Stimulated activated CD8-positive, alpha-beta memory T cell treated with anti-CD3 and anti-CD28 coated beads, Interleukin-4, amount 100 ng/mL, for 4 hours (primary cell): ENCODE measurements at places on chromosomes 13 and 19.

DNA sequence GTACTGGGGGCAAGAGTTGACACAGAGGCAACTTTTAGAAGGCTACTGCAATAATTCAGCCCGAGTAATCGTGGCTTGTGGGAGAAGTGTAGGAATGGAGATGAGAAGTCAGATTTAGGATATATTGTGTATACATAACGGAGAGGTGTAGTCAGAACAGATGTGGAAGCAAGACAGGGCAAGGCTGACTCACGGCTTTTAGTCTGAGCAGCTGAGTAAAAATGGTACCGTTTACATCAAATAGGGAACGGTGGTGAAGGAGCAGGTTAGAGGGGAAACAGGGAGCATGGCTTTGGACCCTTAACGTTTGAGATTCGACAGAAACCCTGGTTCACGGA is 796 bp upstream of the LSM14A start:
- DNase-seq, result no peak

DNA sequence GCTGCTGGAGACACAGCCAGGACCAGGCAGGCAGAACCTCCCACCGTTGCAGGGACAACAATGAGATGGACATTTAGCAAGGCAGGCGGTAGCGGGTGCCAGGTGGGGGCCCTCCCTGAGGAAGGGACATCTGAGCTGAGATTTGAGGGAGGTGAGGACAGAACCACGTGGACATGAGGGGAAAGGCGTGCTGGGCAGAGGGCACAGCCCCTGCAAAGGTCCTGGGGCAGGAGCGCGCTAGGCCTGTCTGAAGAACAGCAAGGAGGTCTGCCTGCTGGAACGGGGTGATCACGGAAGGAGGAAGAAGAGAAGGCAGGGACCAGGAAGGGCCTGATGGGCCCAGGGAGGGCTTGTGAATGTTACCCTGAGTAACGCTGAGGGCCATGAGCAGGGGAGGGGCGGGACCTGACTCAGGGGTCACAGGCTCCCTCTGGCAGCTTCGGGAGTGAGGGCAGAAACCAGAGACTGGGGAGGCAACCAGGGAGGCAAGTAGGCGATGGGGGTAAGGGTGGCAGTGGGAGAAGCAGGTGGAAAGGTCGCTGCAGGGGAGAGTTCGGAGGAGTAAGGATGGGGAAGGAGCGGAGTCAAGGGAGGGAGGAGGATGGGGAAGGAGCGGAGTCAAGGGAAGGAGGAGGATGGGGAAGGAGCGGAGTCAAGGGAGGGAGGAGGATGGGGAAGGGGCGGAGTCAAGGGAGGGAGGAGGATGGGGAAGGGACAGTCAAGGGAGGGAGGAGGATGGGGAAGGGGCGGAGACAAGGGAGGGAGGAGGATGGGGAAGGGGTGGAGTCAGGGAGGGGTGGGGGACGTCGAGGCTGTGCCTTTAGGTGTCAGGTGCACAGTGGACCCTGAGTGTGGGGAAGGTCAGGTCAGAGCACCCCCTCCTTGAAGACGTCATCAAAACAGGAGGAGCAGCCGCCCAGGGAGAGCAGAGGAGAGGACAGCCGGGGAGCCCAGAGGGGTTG is 15.7 kb upstream of the B3GNT3 start:
- no peak for DNase-seq

GRCh38 chr13:42063105-42063504 is 14.7 kb downstream of the DGKH start:
- no peak for DNase-seq

DNA sequence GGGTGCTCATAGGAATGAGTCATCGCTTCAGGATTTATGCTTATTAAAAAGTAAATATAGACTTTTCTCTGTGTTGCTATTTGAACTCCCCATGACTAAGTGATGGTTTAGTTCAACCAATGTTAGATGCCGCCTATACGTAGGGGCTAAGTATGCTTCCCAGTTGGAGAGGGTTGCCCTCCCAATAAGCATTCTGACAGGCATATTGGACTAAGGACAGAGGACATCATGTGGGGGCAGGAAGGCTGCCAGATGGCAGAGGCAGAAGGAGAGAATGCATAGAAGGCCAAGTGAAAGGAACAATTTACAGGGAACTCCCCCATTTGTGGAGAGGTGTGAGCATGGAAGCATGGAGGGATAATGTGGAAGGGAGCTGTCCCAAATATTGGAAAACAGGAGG is 318.4 kb upstream of the OBI1 start:
- DNase-seq, result no peak

GRCh38 chr19:47157431-47158321 is 27.0 kb downstream of the SAE1 start:
- no peak for DNase-seq

DNA sequence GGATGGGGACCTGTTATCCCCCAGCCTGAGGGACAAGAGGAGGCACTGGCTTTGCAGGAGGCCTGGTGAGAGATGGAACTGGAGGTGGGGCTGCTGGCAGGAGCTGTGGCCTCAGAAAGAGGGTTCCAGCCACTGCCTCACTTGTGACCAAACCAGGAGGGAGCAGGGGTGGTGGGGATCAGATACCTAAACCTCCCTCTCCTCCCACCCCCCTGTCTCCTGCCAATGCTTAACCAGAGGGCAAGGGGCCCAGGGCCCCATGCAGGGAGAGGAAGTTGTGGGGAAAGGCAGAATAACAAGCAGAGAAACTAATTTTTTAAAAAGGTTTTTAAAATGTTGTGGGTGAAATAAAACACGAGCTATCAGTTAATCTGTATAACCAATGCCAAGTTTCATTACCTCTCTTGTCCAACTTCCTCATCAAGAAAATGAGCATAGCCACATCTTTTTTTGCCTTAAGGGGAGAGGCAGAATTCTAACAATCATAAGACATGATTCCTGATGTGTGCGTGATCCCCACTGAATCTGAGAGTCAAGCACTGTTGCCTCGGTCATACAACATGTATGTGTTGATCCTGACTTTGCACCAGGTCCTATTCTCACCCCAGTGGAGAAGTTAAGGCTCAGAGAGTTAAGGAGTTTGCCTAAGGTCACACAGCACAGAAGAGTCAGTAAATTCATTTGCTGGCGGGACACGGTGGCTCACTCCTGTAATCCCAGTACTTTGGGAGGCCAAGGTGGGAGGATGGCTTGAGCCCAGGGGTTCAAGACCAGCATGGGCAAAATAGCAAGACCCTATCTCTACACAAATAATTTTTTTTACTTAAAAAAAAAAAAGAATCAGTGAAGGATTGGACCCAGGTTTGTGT is 12.9 kb downstream of the FXYD5 start:
- no peak for DNase-seq

GRCh38 chr13:71090990-71091389 is 776.0 kb downstream of the DACH1 start:
- DNase-seq, result no peak

DNA sequence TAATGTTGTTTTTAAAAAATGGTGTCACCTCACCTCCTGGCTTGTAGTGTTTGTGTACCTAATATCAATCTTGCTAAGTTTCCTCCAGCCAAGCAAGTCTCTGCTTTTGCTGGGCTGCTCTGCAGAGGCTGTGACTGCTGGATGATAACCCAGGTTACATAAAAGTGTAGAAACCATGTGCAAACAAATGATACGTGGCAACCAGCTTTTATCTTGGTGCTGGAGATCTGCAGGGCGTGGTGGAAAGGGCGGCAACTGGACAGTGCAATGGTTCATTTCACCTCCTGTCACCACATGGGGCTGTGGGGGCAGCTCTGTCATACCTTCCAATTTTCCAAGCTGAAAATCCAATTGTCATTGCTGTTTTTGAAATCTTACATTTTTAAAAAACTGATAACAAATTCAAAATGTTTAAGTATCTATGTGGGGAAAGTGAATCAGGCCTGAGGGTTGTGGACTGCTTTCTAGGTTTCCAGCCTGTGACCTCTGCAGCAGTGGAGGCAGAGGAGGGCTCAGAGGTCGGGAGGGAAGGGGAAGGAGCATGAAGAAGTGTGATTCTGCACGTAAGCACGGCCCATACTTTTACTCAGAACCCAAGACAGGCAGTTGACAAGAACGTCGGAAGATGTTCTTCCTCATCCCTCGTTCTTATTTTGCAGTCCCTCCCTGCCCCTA is 9.7 kb downstream of the GPR42 start:
- DNase-seq, result no peak

GRCh38 chr19:27709496-27709895 is 1503.5 kb downstream of the UQCRFS1 start:
- DNase-seq, result no peak

DNA sequence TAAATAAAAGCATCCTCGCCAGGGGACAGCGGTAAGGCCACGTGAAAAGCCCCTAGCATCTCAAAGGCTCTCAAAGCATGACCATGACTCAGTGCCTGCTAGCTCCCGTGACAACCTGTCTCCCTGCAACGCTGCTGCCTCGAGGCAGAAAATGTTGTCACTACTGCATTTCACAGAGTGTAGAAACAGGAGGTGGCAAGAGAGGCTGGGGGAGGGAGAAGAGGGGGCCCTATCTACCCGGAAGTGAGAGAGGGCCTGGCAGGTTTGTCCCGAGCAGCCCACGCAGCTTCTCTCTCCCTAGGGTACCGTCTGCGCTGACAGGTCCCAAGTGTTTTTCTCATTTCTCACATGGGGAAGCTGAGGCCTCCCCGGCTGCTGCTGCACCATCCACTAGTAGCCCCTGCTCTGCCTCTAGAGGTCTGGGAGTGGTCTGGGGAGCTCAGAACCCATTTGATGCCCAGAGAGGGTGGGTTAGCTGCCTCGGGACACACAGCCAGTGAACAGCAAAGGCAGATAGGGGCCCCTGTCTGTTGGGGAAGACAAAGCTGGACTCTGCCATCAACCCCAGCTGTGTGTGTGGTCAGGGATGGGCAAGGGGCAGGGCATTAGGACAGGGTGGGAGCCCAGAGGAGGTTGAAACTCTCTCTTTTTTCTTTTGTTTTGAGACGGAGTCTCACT is 3.7 kb downstream of the TINCR start:
- DNase-seq, result no peak

DNA sequence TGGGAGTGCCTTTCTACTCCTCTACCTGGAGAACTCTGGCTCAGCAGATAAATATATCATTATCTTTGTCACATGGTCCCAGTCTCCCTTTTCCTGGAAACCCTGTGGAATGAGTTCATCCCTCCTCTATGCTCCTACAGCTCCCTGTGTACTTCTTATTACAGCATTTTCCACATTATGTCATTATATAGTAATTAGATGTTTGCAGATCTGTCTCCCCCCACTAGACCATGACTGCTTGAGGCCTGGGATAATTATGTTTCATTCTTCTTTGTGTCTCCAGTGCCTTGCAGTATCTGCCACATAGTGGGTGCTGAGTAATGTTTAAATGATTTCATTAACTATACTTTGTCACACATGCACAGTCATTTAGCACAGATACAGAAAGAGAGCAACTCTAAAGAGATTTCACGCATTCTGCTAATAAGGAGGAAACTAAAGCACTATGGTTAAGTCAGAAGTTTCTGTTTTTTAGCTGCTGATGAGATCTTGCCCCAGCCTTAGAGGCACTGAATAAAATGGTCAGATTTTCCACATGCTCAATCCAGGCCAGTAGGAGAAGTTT is 66.1 kb upstream of the DIAPH3 start:
- no peak for DNase-seq

DNA sequence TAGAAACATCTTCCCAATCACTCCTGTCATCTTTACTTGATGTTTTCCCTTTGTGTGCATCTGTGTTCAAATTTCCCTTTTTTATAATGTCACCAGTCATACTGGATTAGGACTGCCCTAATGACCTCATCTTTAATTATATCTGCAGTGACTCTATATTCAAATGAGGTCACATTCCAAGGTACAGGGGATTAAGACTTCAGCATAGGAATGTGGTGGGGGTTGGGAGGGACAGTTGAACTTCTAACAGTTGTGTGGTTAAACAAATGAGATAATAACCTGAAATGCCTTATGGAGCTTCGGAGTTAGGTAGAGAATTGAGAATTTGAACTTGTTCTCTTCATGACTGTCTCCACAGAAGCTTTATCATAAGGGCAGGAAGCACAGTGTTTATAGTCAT is 23.0 kb downstream of the PAN3 start:
- DNase-seq, result no peak

- DNase-seq, result no peak
Measured at GRCh38 chr13:73671011-73671410, 463.2 kb downstream of the KLF12 start.

DNA sequence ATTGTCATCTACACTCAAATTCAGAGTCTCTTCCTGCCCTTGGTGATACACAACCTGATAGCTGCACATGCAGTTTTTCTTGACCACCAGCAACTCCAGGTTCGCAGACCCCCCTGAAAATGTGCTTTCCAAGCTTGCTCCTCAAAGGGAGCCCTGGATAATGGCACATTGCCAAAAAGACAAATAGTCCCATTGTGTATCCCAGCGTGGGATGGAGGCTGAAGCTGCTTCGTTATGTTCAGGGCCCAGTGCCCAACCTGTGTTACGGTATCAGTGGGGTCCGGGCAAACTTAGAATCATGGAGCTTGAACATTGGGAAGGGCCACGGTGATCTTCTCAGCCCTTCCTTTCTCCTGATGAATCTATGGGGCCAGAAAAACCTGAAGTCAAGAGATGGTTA is 173.0 kb downstream of the TEX29 start:
- DNase-seq, result no peak

- DNase-seq, result no peak
Measured at GRCh38 chr19:22602631-22603272, 31.4 kb upstream of the ZNF492 start.

DNA sequence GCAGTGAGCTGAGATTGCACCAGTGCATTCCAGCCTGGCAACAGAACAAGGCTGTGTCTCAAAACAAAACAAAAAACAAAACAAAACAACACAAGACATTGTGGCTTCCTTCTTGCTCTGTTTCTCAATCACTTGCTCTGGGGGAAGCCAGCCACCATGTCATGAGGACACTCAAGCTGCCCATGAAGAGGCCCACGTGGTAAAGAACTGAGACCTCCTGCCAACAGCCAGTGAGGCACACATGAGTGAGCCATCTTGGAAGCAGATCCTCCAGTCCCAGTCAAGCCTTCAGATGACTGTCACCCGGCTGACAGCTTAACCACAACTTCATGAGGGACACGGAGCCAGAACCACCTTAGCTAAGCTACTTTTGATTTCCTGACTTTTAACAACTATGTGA is 25.2 kb downstream of the CPT1C start:
- no peak for DNase-seq

GRCh38 chr13:25971459-25972145 is 80.2 kb downstream of the SHISA2 start:
- no peak for DNase-seq

DNA sequence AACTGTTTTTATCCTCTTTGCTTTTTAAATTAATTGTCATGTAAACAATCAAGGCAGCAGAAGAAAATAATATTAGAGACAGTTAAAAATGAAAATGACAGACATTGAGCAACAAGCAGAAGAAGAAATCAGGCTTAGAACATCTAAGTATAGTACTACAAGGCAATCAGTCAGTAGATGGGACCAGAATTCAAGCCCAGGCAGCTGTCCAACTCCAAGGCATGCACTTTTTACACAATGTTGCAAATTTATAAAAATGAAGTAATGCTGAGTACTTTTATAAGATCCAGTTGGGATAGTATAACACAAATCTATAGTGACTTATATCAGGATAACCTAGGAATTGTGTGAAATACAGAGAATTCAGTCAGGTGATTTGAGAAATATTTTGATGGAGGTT is 2815.8 kb downstream of the PCDH9 start:
- no peak for DNase-seq

DNA sequence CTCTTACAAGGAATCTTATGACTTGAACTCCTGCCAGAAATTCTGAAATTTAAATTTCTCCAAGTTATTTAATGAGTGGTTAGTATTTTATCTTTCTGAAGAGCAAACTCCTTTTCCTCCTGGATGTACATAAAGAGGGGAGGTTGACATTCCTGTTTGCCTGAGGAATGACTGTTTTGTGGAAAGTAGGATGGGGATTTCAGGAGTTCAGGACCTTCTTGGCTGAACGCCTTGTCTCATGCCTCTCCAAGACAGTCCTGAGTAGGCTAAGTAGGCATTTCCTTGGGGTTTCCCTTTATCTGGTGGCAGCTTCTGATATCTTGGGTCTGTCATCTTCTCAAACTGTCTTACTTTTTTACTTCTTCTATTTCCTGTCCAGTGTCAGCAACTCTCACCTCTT is 356.6 kb downstream of the TDRD3 start:
- no peak for DNase-seq
